ENCODE measurements at places on chromosomes 3 and 15. TPM values are rescaled to one million over a fixed set of nuclear protein-coding genes. Genes with fewer than 3 reads are reported as not detected.

ELL3 gene
- 2.5 TPM for total RNA-seq

DNA sequence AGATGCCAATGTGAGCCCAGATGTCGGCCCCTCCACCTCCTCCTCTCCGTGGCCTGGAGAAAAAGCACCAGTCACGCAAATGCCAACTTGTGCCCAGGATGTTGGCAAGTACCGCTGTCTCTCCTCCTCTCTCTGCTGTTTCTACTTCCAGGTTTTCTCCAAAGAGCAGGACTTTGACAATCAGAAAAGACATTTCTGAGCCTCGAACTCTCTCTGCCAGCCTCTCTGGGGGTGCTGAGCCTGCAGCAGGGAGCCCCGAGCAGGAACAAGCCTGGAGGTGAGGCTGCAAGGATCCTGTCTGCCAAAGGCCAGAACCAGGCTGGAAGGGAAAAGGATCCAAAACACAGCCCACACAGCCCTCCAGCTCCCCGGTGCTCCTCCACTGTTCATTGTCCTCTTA lies 89.7 kb downstream of the SEC22A start:
- H3K27me3 ChIP-seq = no peaks in the 10 kb centered on the region
- no peak overlapping the region for H3K27ac ChIP-seq
- H3K4me3 ChIP-seq = no peak overlapping the region

DNA sequence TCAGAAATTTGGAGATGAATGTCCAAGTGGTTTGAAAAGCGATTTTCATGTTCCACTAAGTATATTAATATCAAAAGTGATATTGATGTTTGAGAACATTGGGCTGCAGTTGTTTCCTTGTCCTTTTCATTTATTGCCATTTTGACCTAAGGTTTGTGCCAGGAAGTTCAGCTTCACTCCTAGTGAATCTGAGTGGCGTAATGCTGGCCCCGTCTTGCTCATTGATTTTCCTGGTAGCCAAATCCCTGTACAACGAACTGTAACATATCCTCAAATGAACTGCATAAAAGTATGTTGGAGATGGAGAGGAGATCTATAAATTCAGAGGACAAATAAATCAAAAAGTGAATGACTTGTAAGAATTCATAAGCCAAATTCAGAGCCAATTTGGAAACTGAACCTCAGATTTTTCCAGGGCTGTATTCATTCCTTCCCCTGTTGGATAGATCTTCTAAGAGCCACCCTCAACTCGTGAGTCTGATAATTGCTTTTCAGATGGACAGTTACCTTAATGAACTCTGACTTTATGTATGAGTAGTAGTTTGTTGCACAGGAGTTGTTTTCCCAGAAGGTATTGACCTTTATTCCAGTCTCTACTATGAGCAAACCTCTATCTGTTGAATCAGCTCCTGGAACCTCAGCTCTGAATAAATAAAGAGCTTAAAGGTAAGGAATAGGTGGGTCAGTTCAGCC lies 72.8 kb downstream of the ITPR1 start:
- peak overlapping the region; percentile 26 for H3K27ac ChIP-seq
- peaks cover 2% of the 10 kb centered on the region for H3K4me1 ChIP-seq
- H3K27me3 ChIP-seq = no peaks in the 10 kb centered on the region
- no peaks in the 10 kb centered on the region for H3K36me3 ChIP-seq
- no peak overlapping the region for H3K4me3 ChIP-seq

GRCh38 chr15:98035577-98036010 lies 75.1 kb downstream of the ARRDC4 start:
- DNase-seq = no peak
- no peak overlapping the region for H3K4me3 ChIP-seq
- H3K4me1 ChIP-seq = no peaks in the 10 kb centered on the region

KLHL6 gene
- 9.8 TPM for total RNA-seq

GRAMD1C gene
- total RNA-seq = 21.0 TPM

- H3K4me3 ChIP-seq = no peak overlapping the region
- no peak overlapping the region for H3K27ac ChIP-seq
- no peaks in the 10 kb centered on the region for H3K36me3 ChIP-seq
- DNase-seq = no peak
These were observed 311.2 kb upstream of the NAALADL2 start for GRCh38 chr3:174547801-174548435.

GRCh38 chr3:165195241-165195639 lies 944 bp downstream of the SLITRK3 start:
- no peak overlapping the region for H3K27ac ChIP-seq
- peaks cover 10% of the 10 kb centered on the region for H3K4me1 ChIP-seq
- no peak for DNase-seq
- no peaks in the 10 kb centered on the region for H3K36me3 ChIP-seq
- peaks cover 55% of the 10 kb centered on the region for H3K27me3 ChIP-seq
- no peak overlapping the region for H3K4me3 ChIP-seq

HAPLN3 gene
- total RNA-seq = 11.2 TPM

- no peak overlapping the region for H3K4me3 ChIP-seq
- H3K4me1 ChIP-seq = peaks cover 3% of the 10 kb centered on the region
- no peaks in the 10 kb centered on the region for H3K36me3 ChIP-seq
These were observed 7.9 kb upstream of the SRP14 start for GRCh38 chr15:40046721-40047414.

DNA sequence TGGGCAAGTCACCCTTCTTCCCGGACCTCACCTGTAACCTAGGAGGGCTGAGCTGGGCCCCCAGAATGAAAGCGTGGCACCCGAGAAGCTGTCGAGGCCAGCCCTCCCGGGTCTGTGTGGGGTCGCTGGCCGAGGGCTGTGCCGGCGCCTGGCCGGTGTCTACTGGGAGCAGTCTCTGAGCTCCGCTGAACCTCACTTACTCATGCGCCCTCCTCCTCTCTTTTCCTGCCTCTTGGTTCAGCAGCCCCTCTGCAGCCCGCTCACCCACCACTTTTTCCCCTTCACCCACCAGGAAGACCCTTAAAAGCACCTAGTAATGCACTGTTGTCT lies 419 bp downstream of the HYKK start:
- H3K27me3 ChIP-seq = no peaks in the 10 kb centered on the region
- no peaks in the 10 kb centered on the region for H3K36me3 ChIP-seq
- no peak for DNase-seq
- peaks cover 8% of the 10 kb centered on the region for H3K4me1 ChIP-seq
- peak overlapping the region; percentile 84 for H3K4me3 ChIP-seq

DNA sequence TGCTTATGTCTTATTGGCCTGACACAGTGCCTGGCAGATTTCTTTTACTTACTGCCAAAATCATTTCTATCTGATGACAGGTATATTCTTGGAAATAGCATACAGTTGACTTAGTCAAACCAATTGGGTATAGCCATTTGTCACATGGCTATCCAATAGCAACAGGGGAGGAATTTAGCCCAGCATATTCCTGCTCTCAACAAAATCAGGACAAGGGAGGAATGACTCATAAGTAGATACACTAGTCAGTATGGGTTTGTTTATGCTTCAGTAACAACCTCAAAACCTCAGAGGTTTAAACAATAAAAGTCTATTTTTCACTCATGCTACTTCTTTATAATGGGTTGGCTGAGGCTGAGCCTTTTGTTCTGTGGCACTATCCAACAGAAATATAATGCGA lies 38.0 kb upstream of the VILL start:
- no peak overlapping the region for H3K27ac ChIP-seq
- H3K36me3 ChIP-seq = no peaks in the 10 kb centered on the region
- peaks cover 20% of the 10 kb centered on the region for H3K4me1 ChIP-seq
- H3K27me3 ChIP-seq = no peaks in the 10 kb centered on the region
- DNase-seq = no peak
- H3K4me3 ChIP-seq = no peak overlapping the region

DNA sequence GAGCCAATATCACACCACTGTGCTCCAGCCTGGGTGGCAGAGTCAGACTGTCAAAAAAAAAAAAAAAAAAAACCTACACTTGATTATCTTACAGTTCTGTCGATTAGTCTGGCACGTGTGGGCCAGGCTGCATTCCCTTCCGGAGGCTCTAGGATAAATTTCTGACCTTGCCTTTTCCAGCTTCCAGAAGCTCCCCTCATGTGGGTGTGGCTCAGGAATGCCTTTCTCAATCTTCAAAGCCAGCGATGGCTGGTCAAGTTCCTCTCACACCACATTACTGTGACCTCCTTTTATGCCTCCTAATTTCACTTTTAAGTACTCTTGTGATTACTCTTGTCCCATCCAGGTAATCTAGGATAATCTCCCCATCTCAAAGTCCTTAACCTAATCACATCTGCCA lies 58.2 kb upstream of the DUT start:
- H3K4me3 ChIP-seq = no peak overlapping the region
- H3K27ac ChIP-seq = no peak overlapping the region
- DNase-seq = no peak

KATNBL1 gene
- 32.2 TPM for total RNA-seq

- no peaks in the 10 kb centered on the region for H3K27me3 ChIP-seq
- peak; percentile 19 for DNase-seq
- H3K4me3 ChIP-seq = no peak overlapping the region
- no peaks in the 10 kb centered on the region for H3K36me3 ChIP-seq
- H3K27ac ChIP-seq = no peak overlapping the region
These were observed 41.4 kb upstream of the FEZF2 start for GRCh38 chr3:62414786-62415185.
